ENCODE measurements at places on chromosomes 4 and X.

GRCh38 chr4:113732967-113733527, 28.5 kb downstream of the CAMK2D start:
- DNase-seq = no peak

DNA sequence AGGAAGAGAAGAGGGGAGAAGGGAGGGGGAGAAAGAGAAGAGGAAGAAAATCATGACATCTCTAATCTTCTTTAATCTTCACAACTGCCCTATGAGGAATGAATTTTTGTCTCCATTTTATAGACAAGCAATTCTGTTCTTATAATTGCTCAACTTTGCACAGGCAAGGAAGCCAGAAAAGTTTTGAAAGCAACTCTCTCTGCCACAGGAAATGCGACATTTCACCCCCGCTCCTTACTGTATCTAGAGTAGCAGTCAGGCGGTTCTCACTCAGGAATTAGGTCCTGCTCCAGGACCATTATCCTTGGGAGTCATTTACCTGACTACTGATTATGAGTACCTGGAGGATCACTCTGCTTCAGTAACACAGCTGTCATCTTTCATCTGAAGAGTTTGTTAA, 69.2 kb upstream of the FAM9A start:
- no peak for DNase-seq

DNA sequence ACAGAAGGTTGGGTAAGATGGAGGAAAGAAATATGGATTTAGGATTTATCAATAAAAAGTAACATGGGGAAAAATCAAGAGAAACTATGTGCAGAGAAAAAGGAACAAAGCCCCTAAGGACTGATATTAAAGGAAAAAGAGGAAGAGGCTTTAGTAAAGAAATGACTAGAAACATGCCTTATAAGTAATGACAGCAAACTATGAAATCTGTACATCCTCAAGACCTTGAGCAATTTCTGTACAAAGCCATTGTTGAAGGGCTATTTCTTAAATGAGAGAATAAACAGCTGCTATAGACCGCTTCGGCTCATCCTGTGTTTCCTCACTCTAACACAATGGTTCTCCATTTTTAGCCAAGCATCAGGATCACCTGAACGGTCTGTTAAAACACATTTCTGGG, 180.3 kb upstream of the ATOH1 start:
- no peak for DNase-seq

GRCh38 chrX:49892542-49892941, 13.3 kb downstream of the USP27X start:
- DNase-seq = no peak

- peak; percentile 52 for DNase-seq
Measured at GRCh38 chrX:12978205-12979025, 3.5 kb downstream of the TMSB4X start.

Data from T-helper 9 cell (primary cell).